Stimulated activated CD8-positive, alpha-beta memory T cell treated with anti-CD3 and anti-CD28 coated beads, Interleukin-4, amount 100 ng/mL, for 1 hour (primary cell): ENCODE measurements at places on chromosomes 2 and 18.

DNA sequence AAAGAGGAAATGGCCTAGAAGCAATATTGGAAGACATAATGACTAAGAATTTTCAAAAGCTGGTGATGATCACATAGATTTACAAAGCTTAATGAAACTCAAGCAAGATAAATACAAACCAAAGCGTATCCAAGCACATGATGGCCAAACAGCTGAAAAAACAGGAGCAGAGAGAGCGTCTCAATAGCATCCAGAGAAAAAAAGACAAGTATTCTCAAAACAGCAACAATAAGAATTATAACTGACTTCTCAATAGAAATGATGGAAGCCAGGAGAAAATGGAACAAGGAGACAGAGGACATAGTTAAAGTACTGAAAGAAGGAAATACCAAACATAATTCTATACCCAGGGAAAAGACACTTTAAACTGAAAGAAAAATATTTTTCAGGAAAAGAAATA lies 437.2 kb upstream of the TNP1 start:
- DNase-seq = no peak

- no peak for DNase-seq
These were observed 162.4 kb downstream of the SMAD7 start for GRCh38 chr18:48788373-48788772.

DNA sequence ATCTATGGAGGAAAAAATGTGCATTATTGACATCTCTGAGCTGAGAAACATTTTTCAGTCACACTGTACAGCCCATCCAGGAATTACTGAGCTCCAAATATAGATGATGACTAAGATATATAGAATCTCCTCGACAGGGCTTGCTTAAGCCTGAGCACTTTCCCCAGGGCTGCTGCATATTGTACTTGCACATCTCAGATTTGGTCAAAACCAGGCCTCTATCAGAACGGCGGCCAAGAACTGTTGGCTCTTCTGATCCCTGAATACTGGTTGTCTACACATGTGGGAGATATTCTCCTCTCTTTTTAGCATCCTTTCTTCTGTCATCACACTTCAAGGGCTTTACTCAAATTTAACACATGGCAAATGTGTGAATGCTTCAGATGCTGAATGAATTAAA lies 201.5 kb upstream of the SLC35G4 start:
- DNase-seq = no peak

DNA sequence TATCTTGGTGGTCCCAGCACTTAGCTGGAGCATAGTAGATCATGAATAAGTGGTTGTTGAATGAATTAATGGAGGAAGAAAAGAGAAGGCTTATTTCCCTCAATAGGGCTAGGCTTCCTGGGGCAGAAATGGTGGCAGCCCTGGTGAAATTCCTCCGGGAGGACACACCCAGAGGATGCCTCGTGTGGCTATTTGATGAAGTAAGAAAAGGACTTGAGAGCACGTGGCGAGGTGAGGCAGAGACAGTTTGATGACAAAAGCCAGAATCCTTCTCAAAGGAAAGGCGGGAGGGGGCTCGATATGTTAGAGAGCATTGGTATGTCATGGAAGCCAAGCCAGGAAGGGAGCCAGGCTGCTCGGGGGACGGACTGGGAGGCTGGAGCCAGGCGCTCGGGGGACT lies 14.7 kb downstream of the FAM228A start:
- no peak for DNase-seq

DNA sequence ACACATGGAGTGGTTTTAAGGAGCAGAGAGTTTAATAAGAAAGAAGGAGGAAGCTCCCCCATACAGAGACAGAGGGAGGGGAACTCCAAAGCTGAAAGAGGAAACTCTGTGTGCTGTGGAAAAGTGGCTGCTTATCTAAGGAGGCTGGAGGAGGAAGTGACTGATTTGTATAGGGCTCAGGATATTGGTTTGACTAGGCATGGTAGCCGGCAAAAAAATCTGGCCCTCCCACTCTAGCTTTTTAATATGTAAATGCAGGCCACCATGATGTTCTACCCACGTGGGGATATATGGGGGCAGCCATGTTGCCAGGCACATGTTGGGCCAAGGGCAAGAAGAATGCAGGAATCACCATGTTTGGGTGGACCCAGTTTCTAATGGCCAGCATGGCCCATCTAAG lies 64.3 kb downstream of the HNMT start:
- DNase-seq = no peak

- no peak for DNase-seq
These were observed 456.2 kb downstream of the PARD3B start for GRCh38 chr2:205001300-205001966.

- DNase-seq = no peak
These were observed 123.3 kb downstream of the FHOD3 start for GRCh38 chr18:36420826-36421225.

DNA sequence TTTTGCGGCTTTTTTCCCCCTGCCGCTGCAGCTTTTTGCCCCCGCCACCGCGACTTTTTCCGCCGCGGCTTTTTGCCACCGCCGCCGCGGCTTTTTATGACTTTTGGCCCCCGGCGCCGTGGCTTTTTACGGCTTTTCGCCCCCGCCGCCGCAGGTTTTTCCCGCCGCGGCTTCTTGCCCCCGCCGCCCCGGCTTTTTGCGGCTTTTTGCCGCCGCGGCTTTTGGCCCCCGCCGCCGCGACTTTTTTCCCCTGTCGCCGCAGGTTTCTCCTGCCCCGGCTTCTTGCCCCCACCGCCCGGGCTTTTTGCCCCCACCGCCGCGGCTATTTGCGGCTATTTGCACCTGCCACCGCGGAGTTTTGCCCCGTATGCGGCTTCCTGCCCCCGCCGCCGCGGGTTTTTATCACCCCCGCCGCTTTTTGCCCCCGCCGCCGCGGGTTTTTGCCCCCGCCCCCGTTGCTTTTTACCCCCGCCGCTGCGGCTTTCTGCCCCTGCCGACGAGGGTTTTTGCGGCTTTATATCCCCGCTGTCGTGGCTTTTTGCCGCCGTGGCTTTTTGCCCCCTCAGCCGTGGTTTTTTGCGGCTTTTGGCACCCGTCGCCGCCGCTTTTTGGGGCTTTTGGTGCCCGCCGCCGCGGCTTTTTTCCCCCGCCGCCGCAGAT lies 2750.9 kb downstream of the RPIA start:
- DNase-seq = no peak

DNA sequence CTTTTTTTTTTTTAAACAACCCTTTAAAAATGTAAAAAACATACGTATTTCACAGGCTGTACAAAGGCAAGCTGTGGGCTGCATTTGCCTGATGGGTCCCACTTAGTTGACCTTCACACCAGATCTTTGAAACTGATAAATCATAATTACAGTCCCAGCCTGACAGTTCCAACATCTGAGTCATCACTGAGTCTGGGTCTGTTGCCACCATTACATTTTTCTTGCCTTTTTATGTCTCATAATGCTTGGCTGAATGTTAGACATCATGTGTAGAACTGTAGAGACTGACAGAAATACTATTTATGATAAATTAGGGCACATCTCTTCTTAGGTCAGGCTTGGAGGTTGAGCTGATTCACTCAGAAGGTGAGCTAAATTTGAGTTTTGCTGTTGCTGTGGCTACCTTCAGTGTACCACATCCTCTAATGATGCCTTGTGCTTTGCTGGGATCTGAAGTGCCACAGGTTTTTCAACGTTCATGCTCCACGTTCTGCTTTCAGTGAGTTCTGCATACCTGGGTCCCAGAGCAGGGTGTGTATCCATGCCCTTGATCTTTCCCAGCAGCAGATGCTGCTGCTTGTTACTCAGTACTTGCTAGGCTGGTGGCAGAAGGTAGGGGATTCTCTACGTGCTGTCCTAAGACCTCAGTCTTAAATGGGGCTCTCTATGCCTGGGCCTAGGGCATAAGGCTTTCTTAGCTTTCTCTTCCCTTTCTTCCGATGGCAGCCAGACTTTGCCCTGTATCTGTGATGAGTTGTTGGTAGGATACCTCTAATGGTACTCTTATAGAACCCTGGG lies 160.6 kb upstream of the SMAD7 start:
- no peak for DNase-seq

DNA sequence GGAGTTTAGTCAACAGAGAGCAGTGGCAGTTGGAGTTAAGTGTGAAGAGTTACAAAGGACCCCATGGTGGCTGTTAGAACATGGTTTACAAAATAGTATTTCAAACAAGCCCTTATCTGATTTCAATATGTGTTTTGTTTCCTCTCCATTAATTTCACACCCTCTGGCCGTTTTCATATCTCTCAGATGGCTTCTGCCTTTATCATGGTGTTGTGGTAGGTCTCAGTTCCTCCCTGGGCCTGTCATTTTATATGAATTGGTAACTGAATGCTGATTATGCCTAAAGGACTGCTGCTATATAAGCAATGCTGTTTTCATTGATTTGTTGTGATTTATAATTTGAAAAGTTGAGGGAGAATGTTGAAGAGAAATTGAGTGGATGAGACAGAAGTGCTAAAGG lies 686.7 kb downstream of the NYAP2 start:
- no peak for DNase-seq

DNA sequence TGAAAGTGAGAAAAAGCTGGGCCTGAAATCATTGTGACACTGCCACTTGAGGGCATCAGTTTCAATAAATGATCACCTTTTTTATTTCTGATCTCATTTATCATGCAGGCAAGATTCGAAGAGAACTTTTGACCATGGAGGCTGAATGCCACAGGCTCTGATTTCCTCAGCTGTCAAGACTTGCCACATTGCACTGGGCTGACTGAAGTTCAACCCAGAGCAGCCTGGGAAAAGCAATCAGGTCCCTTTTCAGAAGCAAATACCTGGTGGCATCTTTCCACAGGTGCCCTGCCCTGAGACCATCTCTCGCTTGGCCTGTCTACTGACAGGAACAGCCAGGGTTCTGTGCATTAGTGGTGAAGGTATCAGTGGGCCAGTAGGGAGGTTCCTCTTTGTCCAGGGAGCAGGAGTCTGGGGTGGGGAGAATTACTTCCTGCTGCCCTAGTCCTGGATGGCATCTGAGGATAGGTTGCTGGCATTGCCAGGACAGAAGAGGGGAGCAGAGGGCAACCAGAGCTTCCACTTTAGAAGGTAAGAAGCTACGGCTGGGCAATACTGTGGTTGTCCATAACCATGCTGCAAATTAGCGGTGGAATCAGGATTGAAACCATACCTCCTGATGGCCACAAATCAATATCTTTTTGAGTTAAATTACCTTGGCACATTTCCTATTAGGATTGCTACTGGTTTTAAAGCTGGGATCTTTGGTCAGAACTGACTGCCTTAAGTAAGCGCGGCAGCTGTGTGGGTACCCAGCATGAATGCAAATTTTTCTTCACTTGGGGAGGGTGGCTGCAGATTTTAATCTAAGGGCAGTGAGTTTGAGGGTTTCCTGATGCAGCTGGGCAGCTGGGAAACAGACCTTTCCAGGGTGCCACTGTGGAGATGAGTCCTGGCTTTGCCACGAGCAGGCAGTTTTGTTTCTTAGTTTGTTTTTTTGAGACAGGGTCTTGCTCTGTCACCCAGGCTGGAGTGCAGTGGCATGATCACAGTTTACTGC lies 394.5 kb downstream of the ALK start:
- no peak for DNase-seq

- DNase-seq = no peak
These were observed 35.6 kb downstream of the NGEF start for GRCh38 chr2:232977438-232977971.

GRCh38 chr2:217935235-217935879 lies 67.4 kb downstream of the TNS1 start:
- DNase-seq = no peak

DNA sequence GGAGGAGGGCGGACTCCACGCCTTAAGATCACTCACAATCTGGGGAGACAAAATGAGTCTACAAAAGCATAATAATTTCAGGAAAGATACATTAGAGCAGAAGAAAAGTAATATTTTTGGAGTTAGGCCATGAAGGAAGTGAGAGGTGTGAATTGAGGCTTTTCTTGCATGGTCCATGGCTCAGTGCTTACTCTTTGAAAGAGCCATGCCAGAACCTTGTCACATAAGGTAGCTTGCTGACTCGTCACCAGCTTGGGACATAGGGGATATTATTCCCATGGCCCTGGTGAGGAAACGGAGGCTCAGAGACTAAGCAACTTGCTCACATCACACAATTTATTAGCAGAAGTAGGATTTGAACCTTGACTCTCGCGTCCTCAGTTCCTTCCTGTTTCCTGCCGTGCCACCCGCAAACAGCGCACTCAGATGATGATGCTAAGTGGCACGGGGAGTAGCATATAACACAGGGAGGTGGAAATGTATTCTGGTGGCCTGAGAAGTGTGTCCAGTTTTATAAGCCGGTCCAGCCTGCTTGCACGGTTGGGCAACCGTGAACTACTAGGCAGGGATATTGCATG lies 312.2 kb upstream of the EPAS1 start:
- DNase-seq = no peak

- DNase-seq = no peak
These were observed 89.0 kb upstream of the SEC11C start for GRCh38 chr18:59050661-59051057.

- no peak for DNase-seq
These were observed 24.9 kb downstream of the MYO7B start for GRCh38 chr2:127560201-127560930.
